ENCODE measurements at places on chromosomes 2 and 18. TPM values are rescaled to one million over a fixed set of nuclear protein-coding genes. Genes with fewer than 3 reads are reported as not detected.

VIL1 gene
- not detected for total RNA-seq

TCF4 gene
- total RNA-seq, result 335 TPM

ACADL gene
- total RNA-seq, result not detected

C1QL2 gene
- total RNA-seq, result not detected

CD207 gene
- under 0.01 TPM for total RNA-seq

CRYGC gene
- not detected for total RNA-seq

ANKRD30BL gene
- total RNA-seq, result not detected

PLEKHH2 gene
- total RNA-seq, result 0.28 TPM

EML6 gene
- total RNA-seq, result 0.63 TPM

ABHD1 gene
- under 0.01 TPM for total RNA-seq

KCNIP3 gene
- 0.47 TPM for total RNA-seq

UGT1A4 gene
- not detected for total RNA-seq

ASIC4 gene
- total RNA-seq, result not detected
